ENCODE measurements at places on chromosomes 6 and 20.
A peak's percentile ranks its signal among the peaks of the same experiment; 100 is the strongest.

DNA sequence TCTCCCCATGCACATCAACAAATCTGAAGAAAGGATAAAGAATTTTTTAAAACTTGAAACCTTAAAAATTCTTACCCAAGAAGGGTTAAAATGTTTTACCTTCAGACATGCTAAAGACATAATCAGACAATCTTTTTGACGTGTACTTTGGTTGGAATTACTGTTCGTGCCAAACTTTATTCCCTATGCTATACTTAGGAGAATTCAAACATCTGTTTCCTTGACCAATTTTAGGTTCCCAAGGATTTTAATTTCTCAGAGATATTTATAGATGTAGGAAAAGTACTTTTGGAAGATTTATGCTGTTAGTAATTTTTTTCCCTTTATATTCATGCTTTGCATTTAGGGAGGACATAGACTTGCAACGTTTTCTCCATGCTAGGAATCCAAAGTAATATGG is 108.4 kb downstream of the AFG1L start:
- DNase-seq, result no peak

- no peak for DNase-seq
Observed at GRCh38 chr6:110853754-110854477, 20.7 kb upstream of the AMD1 start.

GRCh38 chr6:110529355-110529754 is 52.9 kb upstream of the SLC22A16 start:
- no peak for DNase-seq

GRCh38 chr6:110944681-110945151 is 13.8 kb upstream of the GTF3C6 start:
- no peak for DNase-seq

GRCh38 chr20:34328928-34329677 is 25.9 kb upstream of the AHCY start:
- DNase-seq, result no peak

DNA sequence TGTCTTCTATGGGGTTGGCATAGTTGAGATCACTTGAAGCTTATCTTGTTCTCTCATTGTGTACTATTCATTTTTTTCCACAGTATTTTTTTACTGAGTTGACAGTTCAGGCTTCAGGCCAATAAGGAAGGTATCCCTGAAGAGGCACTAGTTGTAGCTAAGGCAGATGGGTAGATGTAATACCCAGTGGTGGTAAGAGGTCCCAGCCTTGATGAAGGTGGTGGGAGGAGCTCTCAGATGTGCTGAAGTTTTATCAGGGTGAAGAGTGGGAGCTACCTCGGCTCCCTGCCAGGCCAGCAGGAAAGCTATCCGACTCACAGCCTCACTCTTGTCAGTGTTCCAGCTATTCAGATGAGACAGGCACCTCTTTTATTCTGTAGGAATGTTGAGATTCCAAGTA is 87.7 kb upstream of the UFL1 start:
- DNase-seq, result no peak

DNA sequence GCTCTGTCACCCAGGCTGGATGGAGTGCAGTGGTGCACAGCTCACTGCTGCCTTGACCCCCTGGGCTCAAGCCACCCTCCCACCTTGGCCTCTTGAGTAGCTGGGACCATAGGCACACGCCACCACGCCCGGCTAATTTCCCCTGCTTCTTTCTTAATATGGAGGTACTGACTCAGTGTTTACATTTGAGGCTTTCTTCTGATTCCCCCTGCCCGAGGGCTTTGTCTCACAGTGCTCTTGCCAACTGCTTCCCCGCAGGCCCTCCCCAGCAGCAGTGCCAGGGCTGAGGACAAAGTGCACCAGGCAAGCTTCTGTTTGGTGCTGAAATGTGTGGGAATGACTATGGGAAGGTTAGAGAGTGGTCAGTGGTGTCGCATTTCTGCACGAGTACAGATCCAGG is 34.8 kb downstream of the NR2E1 start:
- DNase-seq, result no peak

DNA sequence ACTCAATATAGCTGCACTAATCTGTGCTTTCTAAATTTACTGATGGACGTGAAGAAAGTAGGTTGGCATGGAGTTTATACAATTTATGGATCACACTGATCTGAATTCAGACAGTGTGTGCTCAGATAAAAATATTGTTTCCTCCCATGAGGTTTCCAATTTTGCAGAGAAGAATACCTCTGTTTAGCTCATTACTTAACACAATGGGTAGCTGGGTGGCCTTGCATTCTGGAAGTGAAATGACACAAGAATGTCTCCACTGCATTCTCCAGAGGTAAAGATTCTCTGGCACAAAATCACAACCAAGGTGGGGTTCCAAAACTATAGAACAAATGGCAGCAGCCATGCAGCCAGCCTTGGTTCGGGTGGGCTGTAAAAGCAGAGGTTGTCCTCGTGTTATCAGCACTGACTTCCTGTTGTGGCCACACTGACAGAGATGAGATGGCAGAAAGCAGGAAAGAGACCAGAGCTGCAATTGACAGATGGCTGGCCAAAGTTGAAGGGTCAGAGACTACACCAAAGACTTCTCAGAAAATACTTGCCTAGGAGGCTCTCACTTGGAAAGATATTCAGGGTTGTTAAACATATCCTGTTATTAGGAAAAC is 50.2 kb downstream of the HDAC2 start:
- DNase-seq, result no peak

GRCh38 chr6:138987080-138987642 is 892 bp downstream of the REPS1 start:
- DNase-seq, result peak; percentile 8

DNA sequence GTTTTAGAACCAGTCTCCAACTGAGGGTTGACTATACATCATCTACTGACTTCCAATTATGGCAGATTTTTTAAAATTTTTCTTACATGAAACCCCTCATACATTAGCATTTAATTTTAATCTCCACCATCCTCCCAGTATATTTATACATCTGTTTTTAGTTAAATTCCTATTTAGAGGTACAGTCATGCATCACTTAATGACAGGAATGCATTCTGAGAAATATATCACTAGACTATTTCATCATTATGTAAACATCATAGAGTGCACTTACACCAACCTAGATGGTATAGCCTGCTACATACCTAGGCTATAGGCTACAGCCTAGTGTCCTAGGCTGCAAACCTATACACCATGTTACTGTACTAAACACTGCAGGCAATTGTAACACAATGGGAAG is 316.7 kb upstream of the MARCKS start:
- no peak for DNase-seq

GRCh38 chr6:144353871-144354314 is 68.8 kb downstream of the UTRN start:
- peak; percentile 82 for DNase-seq

GRCh38 chr20:14960831-14961230 is 623.4 kb upstream of the FLRT3 start:
- no peak for DNase-seq

DNA sequence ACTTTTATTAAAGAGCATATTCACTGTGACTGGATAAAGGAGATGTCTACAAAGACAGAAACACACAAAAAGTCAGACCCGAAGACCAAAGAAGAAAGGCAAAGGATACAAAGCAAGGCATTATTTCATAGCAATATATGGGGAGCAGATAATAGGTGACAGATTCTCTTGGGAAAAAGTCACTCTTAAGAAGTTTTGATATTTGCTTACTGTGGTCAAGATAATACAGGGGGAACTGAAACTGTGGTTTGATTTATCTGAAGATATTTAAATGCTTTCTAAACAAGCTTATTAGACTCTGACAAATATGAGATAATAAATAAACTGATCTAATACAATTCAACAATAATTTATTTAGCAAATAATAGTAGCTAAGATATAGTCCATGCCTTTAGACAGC is 14.7 kb downstream of the CYP39A1 start:
- DNase-seq, result no peak

DNA sequence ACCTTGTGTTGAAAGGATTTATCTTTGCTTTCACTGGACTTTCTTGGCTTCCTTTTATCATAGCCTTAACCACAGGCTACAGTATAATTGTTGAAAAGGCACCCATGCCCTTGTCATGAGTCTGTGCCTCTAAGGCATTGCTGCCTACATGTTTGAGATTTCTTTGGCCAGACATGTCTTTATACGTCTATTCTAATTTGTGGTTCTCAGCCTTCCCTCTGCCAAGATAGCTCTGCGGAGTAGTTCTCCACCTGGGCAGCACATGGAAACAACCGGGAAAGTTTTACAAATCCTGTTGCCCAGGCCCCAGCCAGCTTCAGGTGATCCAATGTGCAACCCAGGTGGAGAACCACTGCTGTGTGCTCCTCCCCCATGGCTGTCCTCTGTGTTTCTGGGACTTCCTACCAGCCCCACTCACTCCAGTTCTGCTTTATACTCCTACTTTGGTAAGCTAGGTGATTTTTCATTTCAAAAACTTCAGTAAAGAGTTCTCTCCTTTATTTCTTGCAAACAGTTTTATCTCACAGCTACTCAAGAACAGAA is 159.6 kb upstream of the MYLIP start:
- DNase-seq, result no peak

DNA sequence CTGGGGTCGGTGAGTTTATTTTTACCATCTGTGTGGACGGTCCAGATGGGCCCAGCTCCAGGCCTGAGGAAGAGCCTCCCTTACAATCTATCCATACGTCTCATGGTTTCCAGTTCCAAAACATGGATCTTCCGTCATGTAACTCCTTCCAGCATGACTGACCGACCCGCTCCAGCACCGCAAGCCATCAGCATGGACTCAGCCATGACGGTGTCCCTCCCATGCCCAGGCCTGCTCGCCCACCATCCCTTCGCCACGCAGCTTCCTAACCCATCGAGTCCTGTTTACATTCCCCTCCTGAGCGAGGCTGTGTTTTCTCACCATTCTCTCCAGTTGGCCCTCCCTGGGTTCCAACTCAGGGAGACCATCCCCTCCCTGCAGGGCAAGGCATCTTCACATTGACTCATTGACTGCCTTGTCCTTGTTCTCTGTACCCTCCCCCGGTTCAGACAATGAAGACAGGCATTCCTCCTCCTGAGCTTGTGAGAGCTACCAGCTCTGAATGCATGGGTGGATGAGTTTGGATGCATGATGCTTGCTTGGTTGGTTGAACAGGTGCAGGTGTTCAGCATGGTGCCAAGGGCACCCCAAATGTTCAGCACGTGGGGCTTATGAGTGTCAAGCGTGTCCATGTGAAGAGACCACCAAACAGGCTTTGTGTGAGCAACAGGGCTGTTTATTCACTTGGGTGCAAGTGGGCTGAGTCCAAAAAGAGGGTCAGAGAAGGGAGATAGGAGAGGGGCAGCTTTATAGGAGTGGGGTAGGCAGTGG is 235.8 kb downstream of the SMOC2 start:
- DNase-seq, result no peak

GRCh38 chr6:167742719-167743303 is 83.9 kb upstream of the AFDN start:
- DNase-seq, result no peak
